ENCODE measurements at places on chromosomes 2 and 18.

GRCh38 chr2:104873689-104874054 is 19.8 kb downstream of the POU3F3 start:
- DNase-seq = no peak

GRCh38 chr2:2244508-2244907 is 86.6 kb downstream of the MYT1L start:
- no peak for DNase-seq

- no peak for DNase-seq
Observed at GRCh38 chr2:234394450-234394849, 102.4 kb downstream of the ARL4C start.

- DNase-seq = no peak
Observed at GRCh38 chr2:142716463-142717242, 160.8 kb upstream of the KYNU start.

DNA sequence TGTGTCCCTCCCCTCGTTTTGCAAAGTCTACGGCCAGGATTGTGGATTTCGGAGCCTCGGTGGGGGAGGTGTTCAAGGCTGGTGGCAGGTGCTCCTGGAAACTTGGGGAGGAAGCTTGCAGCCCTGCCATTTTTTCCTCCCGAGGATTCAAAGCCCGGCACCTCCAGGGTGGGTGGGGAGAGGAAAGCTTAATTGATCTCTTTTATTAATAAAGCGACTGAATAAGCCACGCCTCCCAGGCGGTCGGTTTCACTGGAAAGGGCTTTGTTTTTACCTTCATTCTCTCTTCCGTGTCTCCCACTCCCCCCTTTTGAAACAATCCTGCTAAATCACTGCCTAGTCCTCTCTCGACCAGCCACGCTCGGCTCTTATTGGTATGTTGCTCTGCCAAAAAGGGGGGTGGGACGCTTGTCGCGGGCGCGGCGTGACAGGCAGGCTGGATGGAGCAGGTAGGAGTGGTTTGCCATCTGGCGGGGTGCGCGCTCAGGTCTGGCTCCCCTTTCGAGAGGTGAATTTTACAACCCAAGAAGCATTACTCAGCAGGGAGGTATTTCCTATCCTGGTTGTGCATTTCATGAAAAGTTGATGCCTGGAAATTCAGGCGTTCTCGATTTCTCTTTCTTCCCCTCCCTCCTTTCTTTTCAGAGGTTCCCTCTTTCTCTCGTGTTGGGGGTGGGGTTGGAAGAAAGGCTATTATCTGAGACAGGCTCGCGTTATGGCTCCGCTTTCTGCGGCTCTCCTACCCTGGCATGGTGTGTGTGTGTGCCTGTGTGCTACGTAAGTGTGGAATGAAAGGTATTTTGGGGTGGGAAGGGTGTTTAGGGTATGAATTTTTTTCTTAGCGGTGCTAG is 1.4 kb downstream of the NEDD4L start:
- peak; percentile 7 for DNase-seq

DNA sequence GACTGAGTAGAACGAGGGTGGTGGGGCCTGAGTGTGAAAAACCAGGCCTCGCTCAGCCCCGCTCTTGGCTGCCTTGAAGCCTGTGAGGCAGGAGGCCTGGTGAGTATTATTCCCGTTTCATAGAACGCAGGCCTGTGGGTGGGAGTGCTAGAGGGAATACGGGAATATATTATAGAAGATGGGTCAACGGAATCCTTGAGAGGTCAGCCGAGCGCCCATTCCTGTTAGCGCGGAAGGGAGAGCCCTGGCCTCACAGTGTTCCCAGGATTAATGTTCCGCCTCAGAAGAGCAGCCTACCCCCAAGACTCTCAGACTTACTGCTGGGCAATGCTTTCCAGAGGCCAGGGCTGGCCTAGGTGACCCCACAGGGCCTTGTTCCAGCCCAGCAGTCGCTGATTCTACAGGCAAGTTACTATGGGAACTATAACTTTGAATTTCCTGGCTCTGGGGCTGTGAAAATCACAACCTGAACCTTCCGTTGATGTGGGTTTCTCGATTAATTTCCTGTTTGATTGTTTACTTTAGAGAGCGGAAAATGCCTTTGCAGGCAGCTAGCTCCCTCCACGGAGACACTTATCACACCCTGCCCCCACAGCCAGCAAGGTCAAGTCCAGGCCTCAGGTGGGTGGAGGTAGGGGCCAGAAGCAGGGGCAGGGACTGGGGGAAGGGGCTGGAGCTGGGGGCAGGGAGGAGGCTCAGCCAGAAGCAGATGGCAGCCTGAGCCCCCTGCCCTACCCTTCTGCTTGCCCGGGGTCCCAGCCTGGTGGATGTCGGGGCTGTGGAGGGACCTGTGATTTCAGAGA is 108.3 kb downstream of the SMAD7 start:
- DNase-seq = no peak

DNA sequence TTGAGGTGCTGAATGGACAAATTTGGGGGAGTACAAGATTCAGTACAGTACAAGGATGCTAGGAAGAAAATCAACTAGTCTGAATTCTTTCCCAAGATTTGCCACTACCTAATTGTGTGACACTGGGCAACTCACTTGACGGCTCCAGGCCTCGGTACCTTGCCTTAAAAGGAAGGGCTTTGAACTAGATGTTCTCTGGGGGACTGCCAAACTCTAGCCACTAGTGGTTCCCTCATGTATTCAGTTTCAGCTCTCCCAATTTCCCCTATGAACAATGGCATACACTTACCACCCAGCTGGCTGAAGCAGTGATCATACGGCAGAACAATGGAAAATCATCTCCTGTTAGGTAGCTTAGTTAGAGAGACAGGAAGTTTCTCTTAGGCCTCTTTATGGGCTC is 73.4 kb downstream of the VWC2L start:
- no peak for DNase-seq

DNA sequence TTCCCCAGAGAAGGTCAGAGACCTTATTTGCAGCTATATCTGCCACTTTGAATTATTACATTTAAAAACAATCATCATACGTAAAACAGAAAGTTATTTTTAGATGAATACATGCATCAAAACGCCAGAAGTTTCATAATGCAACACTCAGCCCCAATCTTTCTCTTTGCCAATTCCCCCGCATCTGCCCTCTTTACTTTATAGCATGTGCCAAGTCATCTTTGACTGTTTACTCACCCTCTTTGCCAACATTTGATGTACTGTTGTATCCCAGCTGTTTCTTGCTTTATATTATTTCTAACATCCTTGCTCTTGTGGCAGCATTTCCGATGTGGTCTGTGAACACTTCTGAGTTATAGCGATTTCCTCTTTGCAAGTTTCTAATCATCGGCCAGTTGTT is 86.2 kb downstream of the CRIM1 start:
- peak; percentile 4 for DNase-seq

GRCh38 chr2:32262105-32262504 is 2.6 kb downstream of the NLRC4 start:
- DNase-seq = no peak

DNA sequence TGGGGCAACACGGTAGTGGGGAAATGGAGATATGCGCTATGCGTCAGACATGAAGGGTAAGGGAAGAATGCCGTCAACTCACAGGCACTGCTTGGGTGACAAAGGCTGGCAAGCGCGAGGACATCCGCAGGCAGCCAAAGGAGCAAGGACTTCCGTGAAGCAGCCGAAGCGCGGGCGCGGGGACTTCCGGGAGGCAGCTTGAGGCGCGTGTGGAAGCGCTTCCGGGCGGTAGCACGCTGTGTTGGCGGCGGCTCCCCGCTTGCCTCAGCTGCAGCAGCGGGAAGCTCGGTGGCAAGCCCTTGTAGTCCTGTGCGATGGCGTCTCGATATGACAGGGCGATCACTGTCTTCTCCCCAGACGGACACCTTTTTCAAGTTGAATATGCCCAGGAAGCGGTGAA is at the start of gene PSMA8:
PSMA8 (plus strand) TSS at position 218 of the 400 bp plus-strand sequence; CDS start at position 315, 97 bp downstream.
- no peak for DNase-seq

- DNase-seq = no peak
Observed at GRCh38 chr2:37500031-37500430, 155.6 kb downstream of the QPCT start.

- no peak for DNase-seq
Observed at GRCh38 chr18:23239885-23240608, 104.8 kb downstream of the CABLES1 start.

GRCh38 chr2:181953881-181954537 is 31.6 kb upstream of the PPP1R1C start:
- no peak for DNase-seq

- DNase-seq = no peak
Observed at GRCh38 chr2:187574969-187575750, 20.9 kb upstream of the TFPI start.

DNA sequence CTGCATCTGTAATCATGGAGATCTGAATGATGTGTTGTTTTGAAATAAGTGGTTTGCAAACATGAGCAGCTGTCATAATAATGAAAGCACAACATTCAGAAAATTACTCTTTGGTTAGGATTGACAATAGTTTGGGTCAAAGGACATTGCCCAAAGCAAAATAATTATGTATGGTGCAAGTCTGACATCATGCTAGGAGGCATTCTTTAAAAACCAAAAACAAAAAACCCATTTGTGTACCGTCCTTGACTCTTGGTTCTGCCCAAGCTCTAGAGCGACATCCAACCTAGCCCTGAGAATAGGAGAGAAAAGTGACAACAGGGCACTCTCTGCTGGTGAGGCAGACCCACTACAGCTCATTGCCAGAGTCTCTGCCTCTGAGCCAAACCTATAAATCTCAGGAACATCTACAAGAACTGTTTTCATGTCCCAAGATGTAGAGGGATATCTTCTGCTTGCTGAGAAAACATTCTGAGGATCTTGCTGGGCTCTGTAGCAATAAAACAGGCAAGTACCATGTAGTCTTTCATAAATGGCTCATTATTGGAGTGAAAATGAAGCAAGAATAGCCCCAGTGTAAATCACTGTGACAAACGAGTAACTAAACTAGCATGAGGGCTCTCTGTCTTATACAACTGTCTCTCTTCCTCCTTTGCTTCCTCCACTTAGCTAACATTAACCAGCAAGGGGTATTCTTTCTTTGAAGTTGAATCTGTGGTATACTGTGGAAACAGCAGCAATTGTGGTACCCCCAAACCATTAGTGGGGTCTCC is 266.8 kb upstream of the CXCR4 start:
- DNase-seq = peak; percentile 36

DNA sequence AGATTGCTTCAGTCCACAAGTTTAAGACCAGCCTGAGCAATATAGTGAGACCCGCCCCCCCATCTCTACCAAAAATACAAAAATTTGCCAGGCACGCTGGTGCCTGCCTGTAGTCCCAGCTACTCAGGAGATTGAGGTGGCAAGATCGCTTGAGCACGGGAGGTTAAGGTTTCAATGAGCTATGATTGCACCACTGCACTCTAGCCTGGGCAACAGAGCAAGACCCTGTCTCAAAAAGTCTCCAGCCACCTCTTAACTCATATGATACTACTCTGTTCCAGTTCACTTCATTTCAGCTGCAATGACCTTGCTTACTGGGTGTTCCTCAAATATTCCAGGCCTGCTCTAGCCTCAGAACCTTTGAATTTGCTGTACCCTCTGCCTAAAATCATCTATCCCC is 11.4 kb downstream of the MEMO1 start:
- no peak for DNase-seq

- no peak for DNase-seq
Observed at GRCh38 chr18:8835521-8835953, 130.2 kb downstream of the MTCL1 start.

DNA sequence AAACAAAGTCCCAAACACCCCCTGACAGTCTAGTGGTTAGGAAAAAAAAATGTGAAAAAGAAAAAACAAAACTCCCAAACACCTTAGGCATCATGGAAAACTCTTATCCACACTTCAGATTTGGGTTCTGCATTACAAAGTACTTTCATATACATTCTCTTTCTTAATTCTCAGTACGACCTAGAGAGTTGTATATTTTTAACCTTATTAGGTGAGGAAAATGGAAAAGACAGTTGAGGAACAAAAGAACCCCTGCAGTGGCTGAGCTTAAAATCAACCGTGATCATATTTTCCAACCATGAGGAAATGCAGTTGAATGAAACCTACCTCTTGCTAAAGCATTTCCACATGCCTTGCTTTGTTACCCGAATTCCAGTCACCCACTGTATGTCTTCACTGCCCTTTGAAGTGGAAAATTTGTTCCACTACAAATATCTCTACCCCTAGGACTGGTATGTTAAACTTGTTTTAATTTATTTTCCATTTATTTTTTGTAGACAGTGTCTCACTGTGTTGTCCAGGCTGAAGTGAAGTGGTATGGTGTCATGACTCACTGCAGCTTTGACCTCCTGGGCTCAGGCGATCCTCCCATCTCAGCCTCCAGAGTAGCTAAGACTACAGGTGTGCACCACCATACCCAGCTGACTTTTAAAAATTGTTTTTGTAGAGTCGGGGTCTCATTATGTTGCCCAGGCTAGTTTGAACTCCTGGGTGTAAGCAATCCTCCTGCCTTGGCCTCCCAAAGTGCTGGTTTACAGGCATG is 56.9 kb upstream of the LPIN2 start:
- DNase-seq = no peak

GRCh38 chr2:65035351-65035943 is 20.8 kb upstream of the CEP68 start:
- no peak for DNase-seq

GRCh38 chr2:95026471-95027368 is 1.2 kb downstream of the MAL start:
- DNase-seq = no peak

GRCh38 chr18:56200381-56200911 is 437.9 kb downstream of the TXNL1 start:
- no peak for DNase-seq

DNA sequence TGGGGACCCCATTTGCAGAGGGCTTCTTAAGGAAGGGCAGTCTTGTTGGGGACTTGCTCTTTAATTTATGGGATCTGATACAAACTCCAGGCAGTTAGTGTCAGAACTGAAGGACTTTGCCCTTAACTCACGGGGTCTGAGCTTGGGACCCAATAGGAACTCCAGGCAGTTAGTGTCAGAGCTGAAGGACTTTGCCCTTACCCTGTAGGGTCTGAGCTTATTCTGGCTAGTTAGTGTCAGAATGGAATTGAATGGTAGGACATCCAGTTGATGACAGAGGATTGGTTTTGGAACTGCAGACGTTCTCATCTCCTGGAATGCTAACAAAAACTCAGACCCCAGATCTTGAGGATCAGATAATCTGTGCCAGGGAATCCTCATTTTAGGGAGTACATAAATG is 256.9 kb upstream of the COPS8 start:
- DNase-seq = no peak

- no peak for DNase-seq
Observed at GRCh38 chr18:48199399-48199798, 209.8 kb downstream of the ZBTB7C start.

- DNase-seq = no peak
Observed at GRCh38 chr18:36492604-36493329, 195.3 kb downstream of the FHOD3 start.

DNA sequence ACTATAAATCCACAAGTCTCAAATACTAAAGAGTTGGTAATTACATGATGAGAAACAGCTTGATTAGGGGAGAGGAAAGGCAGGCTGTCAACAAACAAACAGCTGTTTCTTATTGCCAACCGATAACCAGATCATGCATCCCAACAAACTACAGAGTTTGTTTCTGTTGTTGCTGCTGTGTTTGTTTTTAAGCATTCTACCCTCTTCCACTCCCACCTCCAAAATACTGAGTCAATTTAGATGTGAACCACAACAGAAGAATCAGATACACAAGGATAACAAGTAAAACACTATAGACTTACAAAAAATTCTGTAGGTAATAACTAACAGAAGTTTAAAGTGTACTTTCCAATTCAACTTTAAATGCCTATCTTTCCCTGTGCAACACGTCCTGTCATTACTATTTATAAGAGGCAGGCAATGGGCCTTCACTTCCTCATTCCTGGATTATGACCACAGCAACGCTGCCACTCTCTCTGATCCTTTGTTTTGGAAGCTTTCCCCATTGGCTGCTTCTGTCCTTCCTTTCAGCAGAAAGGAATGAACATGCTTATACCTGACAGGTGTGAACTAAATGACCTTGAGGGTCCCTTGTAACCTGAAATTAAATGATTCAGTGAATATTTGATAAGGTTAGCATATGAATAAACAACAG is 152.0 kb downstream of the SRBD1 start:
- no peak for DNase-seq

Data from SHP77 (cell line).